Gastrocnemius medialis (tissue), 4 donors: ENCODE measurements at places on chromosomes 5 and 9. TPM values are rescaled to one million over a fixed set of nuclear protein-coding genes. Genes with fewer than 3 reads are reported as not detected.

GAPT gene
- not detected for total RNA-seq

HTR4 gene
- total RNA-seq: not detected

SPINK7 gene
- not detected for total RNA-seq

SPINK5 gene
- 1.8 TPM for total RNA-seq

ACOT12 gene
- not detected for total RNA-seq

TMEM215 gene
- total RNA-seq: not detected

GRCh38 chr5:155299386-155300005, 285.9 kb downstream of the KIF4B start:
- H3K4me1 ChIP-seq: no peaks in the 10 kb centered on the region
- H3K36me3 ChIP-seq: no peaks in the 10 kb centered on the region
- DNase-seq: no peak
- H3K27ac ChIP-seq: no peak overlapping the region

- H3K27me3 ChIP-seq: no peaks in the 10 kb centered on the region
- DNase-seq: no peak
- no peak overlapping the region for H3K4me3 ChIP-seq
- no peaks in the 10 kb centered on the region for H3K4me1 ChIP-seq
- no peaks in the 10 kb centered on the region for H3K36me3 ChIP-seq
- no peak overlapping the region for H3K27ac ChIP-seq
Measured at GRCh38 chr5:167900340-167900935, 391.0 kb upstream of the WWC1 start.

GRCh38 chr5:69270840-69271239, 36.2 kb downstream of the CDK7 start:
- H3K27me3 ChIP-seq: no peaks in the 10 kb centered on the region
- no peak overlapping the region for H3K27ac ChIP-seq
- no peak for DNase-seq
- no peaks in the 10 kb centered on the region for H3K4me1 ChIP-seq

- no peak overlapping the region for H3K4me3 ChIP-seq
- DNase-seq: no peak
- peak overlapping the region; percentile 19 for H3K27ac ChIP-seq
- H3K36me3 ChIP-seq: no peaks in the 10 kb centered on the region
- H3K27me3 ChIP-seq: no peaks in the 10 kb centered on the region
Measured at GRCh38 chr9:211557-211956, 3.1 kb upstream of the DOCK8 start.

- DNase-seq: no peak
- H3K27me3 ChIP-seq: no peaks in the 10 kb centered on the region
- no peaks in the 10 kb centered on the region for H3K36me3 ChIP-seq
- peaks cover 3% of the 10 kb centered on the region for H3K4me1 ChIP-seq
- no peak overlapping the region for H3K27ac ChIP-seq
Measured at GRCh38 chr5:134255418-134256150, 29.7 kb upstream of the PPP2CA start.

DNA sequence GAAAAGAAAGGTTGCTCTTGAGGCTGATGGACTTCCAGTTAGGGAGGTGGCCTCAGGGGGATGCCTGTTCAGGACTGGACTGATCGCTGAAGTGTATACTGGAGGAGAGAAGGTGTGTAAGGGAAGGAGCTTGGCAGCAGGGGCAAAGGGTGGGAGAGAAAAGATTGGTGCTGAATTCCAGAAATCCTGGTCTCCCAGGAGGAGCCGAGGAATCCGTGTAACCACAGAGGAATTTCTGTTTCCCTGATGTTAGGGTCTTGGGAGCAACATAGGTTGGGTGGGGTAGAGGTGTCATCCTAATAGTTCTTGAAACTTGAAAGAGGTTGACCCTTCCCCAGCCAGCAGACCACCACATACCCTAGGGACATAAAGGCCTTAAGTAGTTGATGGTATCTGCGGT, 88.9 kb upstream of the PTPN3 start:
- no peaks in the 10 kb centered on the region for H3K36me3 ChIP-seq
- no peak overlapping the region for H3K27ac ChIP-seq
- H3K27me3 ChIP-seq: no peaks in the 10 kb centered on the region
- no peaks in the 10 kb centered on the region for H3K4me1 ChIP-seq

DNA sequence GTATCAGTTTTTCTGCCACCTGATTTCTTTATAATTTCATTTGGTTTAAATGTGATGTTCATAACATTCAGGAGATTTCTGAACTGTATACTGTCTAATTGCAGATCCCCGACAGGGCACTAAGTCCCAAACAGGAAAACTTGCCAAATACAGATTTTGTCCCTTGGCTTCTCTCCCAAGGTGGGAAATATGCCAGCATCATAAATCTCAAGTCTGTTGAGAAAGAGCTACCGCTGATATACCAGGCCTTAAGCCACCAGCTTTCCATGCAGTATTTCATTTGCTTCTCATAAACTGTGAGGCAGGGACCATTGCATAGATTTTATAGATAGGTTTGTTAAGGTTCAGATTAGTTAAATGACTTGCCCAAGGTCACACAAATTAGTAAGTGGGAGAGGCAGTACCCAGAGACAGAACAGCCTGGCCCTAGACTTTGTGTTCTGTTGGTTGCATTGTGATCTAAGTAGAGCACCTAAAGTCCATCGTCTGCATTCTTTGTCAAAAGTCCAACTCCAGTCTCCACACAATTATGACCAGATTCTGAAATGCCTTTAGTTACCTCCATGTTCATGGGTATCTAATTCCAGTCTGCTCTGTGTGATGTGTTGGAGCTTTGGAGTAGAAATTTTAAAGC, 16.2 kb downstream of the GPR21 start:
- no peaks in the 10 kb centered on the region for H3K27me3 ChIP-seq
- H3K4me3 ChIP-seq: no peak overlapping the region
- no peaks in the 10 kb centered on the region for H3K36me3 ChIP-seq
- H3K4me1 ChIP-seq: peaks cover 10% of the 10 kb centered on the region

DNA sequence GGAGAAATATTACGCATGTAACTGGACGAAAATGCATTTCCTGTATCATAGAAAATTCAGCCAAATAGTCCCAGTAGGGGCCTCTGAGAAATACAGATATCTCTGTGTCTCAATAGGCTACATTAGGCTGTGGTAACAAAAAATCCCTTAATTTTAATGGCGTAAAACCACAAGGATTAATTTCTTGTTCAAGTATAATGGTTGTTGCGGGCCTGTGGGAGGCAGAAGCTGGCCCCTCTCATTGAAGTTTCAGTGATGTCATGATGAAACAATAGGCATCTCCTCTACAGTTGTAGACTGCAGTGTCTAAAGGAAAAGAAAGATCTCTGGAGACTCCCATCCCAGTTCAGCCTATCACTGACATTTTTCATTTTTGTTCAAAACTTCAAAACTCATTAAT, 1625.6 kb upstream of the C9orf72 start:
- no peaks in the 10 kb centered on the region for H3K36me3 ChIP-seq
- no peaks in the 10 kb centered on the region for H3K27me3 ChIP-seq
- H3K27ac ChIP-seq: no peak overlapping the region
- no peaks in the 10 kb centered on the region for H3K4me1 ChIP-seq

DNA sequence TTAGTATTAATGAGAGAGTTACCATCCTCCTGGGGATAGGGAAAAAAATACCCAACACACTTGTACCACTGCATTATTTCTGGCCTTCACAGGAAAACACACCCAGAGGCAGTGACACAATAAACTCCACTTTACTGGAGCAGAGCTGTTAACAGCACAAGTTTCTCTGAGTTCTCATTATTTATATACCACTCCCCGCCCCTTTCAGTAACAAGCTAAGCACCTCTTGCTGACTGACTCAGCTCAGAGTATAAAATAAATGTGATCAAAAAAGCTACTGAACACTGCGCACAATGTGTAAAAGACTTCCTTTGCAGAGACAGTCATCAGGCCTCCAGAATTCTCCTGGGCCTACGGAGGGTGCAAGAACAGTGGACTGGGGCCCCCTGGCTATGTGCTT, 21.6 kb downstream of the KLF9 start:
- H3K27ac ChIP-seq: peak overlapping the region; percentile 78
- H3K4me1 ChIP-seq: peaks cover 97% of the 10 kb centered on the region
- H3K4me3 ChIP-seq: peak overlapping the region; percentile 43
- DNase-seq: no peak
- H3K36me3 ChIP-seq: peaks cover under 1% of the 10 kb centered on the region
- no peaks in the 10 kb centered on the region for H3K27me3 ChIP-seq

DNA sequence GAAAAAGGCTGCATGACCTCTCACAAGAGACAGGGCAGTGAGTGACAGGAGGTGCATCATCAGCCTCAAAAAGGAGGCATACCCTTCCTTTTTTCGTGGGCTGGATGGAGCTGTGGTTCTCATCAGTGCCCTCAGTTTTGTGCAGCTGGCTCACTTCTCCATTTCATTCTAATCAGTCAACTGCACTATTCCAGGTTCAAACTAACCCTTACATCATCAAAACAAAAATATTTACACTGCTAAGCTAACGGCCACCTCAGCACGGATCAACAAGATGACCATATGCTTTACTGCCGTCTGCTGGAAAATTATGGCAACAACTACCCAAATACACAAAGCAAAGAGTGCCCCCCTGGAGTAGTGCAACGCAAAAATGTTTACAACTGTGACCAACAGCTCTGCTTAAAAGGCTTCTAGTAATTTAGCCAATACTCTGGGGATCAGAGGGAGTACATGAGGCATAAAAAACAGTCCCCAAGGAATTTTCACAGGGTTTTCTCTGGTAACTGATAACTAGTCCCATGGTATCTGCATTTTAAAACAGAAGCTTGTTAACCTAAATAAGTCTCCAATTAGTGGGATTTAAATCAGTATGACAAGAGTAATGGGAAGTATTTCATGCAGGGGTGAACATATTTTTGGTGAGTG, 10.8 kb downstream of the KCNV2 start:
- H3K27me3 ChIP-seq: no peaks in the 10 kb centered on the region
- no peak overlapping the region for H3K4me3 ChIP-seq
- H3K36me3 ChIP-seq: no peaks in the 10 kb centered on the region
- H3K27ac ChIP-seq: peak overlapping the region; percentile 27

- DNase-seq: no peak
- no peaks in the 10 kb centered on the region for H3K4me1 ChIP-seq
- H3K4me3 ChIP-seq: no peak overlapping the region
- H3K27me3 ChIP-seq: no peaks in the 10 kb centered on the region
Measured at GRCh38 chr9:101673642-101674041, 64.8 kb downstream of the GRIN3A start.

GRCh38 chr9:132578367-132578932, 4.0 kb upstream of the BARHL1 start:
- H3K36me3 ChIP-seq: no peaks in the 10 kb centered on the region
- H3K27ac ChIP-seq: no peak overlapping the region
- no peak overlapping the region for H3K4me3 ChIP-seq
- no peaks in the 10 kb centered on the region for H3K4me1 ChIP-seq

DNA sequence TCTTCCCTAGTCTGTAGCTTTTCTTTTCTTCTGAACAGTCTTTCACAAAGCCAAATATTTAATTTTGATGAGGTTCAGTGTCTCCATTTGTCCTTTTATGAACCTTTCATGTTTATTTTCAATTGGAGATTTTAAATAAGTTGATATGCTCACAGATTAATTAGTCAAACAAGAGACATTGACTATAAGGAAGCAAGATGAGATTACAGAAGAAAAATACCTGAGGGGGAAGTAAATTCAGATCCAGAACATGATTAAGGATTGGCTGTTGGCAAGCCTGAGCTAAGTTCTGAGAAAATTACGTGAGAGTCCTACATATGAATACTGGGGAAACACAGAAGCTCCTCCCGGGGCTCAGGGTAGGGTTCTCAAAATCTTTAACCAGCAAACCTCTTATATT, 1039.8 kb upstream of the SEMA6A start:
- DNase-seq: no peak
- no peaks in the 10 kb centered on the region for H3K27me3 ChIP-seq
- no peak overlapping the region for H3K27ac ChIP-seq
- H3K4me3 ChIP-seq: no peak overlapping the region
